AG20443 (cell line): ENCODE measurements at places on chromosomes 3 and 15.

DNA sequence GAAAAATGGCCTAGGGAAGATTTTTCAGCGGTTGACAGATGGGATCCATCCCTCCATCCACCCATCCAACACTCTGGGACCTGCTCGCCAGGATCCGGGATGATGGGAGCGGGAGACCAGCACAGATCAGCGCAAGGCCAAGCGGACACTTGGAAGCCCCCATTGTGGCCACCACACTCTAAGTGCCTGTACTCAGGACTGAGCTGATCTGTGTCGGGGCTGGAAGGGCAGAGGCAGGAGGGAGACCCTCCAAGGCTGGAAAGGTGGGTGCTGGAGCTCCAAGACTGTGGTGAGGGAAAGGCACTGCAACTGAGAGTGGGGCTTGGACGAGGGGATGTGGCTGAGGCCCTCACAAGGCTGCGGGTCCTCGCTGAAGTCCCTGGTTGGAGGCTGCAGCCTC, 91.8 kb upstream of the TRPM1 start:
- DNase-seq, result no peak

GRCh38 chr15:69402816-69403215, 11.3 kb upstream of the KIF23 start:
- DNase-seq, result peak; percentile 35

GRCh38 chr15:74134387-74135027, 4.1 kb downstream of the ISLR2 start:
- DNase-seq, result peak; percentile 71

DNA sequence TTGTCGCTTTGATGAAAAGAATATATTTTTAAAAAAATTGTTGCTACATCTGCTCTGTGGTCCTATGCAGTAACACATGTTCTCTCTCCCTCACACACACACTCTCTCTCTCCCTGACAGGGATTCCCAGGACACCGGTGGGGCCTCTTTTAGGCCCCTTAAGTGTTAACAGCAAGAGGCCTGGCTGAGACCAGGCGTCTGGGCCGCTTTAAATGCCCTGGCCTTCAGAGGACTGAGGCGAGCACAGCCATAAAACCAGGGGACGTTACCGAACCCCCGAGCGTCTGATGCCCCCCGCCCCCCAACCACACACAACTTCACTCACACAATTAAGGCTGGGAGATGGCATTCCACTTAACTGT, 1.7 kb downstream of the BNC1 start:
- DNase-seq, result peak; percentile 47

GRCh38 chr3:164024786-164025185, 1053.5 kb downstream of the SI start:
- no peak for DNase-seq

- peak; percentile 46 for DNase-seq
Observed at GRCh38 chr3:123258811-123259420, 57.2 kb downstream of the SEC22A start.

- DNase-seq, result no peak
Observed at GRCh38 chr3:59499000-59499399, 449.2 kb upstream of the CFAP20DC start.

GRCh38 chr3:189233225-189233858, 61.6 kb downstream of the TPRG1 start:
- DNase-seq, result peak; percentile 89

GRCh38 chr3:52091586-52092270, 35.4 kb upstream of the DUSP7 start:
- DNase-seq, result peak; percentile 66

- DNase-seq, result no peak
Observed at GRCh38 chr15:43489191-43489590, 3.8 kb downstream of the TP53BP1 start.

- no peak for DNase-seq
Observed at GRCh38 chr3:71309342-71309741, 274.2 kb downstream of the FOXP1 start.
